ENCODE measurements at places on chromosomes 3 and 15.

GRCh38 chr15:100247228-100248225 is 94.2 kb downstream of the ADAMTS17 start:
- no peak for DNase-seq

GRCh38 chr3:130811557-130811956 is 64.9 kb upstream of the PIK3R4 start:
- DNase-seq, result no peak

GRCh38 chr3:15345608-15346137 is 13.3 kb upstream of the SH3BP5 start:
- no peak for DNase-seq

DNA sequence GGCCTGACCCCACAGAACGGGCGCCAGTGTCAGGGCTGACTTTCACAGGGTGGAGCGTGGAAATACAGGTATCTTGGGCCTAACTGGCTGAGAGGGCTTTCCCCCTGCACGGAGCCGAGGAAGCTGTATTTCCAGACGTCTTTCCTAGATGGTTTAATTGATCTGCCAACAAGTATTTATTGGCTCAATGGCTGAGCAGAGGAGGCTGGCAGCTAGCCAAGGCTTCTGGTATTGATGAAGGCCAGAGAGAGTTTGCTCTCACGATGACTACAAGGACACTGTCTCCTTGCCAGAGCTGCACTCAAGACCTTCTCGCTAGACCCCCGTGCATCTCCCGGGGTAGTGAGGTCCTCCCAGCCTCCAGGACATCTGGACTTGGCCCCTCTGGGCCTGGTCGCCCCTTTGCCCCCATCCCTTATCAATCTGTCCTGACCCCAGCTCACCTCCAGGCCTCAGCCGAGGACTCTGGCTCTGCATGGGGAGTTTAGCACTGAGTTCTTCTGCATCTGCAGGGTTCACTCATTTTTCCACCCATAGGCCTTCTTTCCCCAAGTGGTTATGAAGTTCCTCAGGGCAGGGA is 20.6 kb downstream of the SPSB4 start:
- DNase-seq, result no peak

- DNase-seq, result no peak
Measured at GRCh38 chr3:136136454-136136853, 59.7 kb downstream of the MSL2 start.

GRCh38 chr3:38004415-38005075 is 14.0 kb downstream of the VILL start:
- DNase-seq, result peak; percentile 59

GRCh38 chr15:66765478-66766281 is 63.6 kb downstream of the SMAD6 start:
- peak; percentile 84 for DNase-seq

- no peak for DNase-seq
Measured at GRCh38 chr3:47017504-47018268, 38.2 kb downstream of the NBEAL2 start.

GRCh38 chr15:95446854-95447253 is 883.6 kb upstream of the NR2F2 start:
- DNase-seq, result peak; percentile 39

- no peak for DNase-seq
Measured at GRCh38 chr3:136949708-136950107, 8.1 kb upstream of the IL20RB start.

- no peak for DNase-seq
Measured at GRCh38 chr15:31262143-31262530, 64.5 kb upstream of the KLF13 start.

DNA sequence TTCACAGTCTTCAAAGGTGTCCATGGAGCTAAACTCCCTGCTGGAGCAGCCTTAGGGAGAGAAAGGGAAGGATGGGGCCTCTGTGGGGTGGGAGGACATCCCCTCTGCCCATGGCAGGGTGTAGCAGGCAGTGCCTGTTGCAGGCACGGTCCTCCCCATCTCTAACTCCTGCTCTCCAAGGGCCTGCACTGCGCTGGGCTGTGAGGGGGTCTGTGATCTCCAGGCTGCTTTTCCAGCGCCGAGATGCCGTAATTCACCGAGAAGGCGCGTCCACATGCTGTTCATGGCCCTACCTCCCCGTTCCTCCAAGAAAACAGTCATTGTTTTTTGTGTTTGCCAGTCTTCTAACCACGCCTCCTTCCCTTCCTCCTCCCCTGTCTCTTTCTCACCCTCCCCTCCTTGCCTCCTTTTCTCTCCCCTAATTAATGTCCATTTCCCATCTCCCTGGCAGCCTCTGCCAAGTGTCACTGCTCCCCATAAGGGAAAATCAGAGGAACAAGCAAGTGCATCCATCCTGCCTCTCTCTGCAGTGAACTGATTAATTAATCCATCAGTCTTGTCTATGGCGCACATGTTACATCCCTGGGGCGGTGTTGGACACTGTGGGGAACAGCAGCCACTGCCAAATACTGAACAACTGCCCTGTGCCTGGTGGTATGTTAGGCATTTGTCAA is 17.7 kb upstream of the LAMP3 start:
- DNase-seq, result no peak

DNA sequence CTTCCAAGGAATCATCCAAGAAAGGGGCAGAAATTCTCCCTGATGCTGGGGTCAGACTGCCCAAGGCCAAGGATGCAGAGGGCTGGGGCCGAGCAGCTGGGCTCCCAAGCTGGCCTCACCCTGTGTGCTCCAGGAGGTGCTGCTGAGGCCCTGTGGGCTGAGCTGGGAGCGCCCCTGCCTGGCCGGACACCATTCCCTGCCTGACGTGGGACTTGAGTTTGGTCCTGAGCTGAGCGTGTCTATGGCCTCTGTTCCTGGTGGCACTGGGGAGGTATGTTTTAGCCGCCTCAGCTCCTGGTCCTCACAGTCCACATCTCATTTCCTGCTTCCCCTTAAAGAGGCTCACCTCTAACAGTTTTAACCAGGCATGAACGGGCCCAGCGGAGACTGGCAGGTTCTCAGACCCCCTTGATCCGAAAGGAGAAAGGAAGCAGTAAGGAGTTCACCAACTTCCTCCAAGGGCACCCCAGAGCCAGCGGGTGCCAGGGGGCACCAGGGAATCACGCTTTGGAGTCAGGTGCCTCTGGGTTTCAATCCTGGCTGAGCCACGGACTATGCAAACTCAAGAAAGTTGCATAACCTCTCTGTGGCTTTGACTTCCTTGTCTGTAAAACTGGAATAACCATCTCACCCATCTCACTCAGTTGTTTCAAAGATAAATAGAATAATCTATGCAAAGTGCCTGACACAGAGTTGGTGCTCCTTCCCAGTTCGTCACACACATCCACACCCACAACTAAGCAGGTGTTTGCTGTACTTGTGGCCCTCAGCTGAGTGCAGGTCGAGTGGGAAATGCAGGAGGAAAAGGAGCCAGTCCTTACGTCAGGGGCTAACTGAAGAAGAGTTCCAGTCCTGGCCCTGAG is 48.6 kb downstream of the SLC12A8 start:
- DNase-seq, result peak; percentile 32

GRCh38 chr3:188202358-188203138 is 48.6 kb downstream of the LPP start:
- DNase-seq, result no peak

DNA sequence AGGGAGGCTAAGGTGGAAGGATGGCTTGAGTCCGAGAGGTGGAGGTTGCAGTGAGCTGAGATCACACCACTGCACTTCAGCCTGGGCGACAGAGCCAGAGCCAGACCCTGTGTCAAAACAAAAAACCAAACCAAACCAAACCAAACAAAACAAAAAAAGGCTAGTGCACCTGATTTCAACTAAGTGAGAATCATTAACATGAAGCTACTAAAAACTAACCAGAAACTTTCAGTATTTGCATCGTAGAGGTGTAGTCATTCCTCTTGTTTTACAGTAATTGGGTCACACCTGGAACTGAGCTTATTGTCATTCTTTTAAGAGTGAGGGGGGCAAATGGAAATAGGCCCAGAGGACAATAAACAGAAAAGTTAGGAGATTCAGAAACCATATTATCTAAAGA is 58.5 kb downstream of the ST6GAL1 start:
- no peak for DNase-seq

- DNase-seq, result no peak
Measured at GRCh38 chr3:69250014-69250413, 127.6 kb upstream of the LMOD3 start.

DNA sequence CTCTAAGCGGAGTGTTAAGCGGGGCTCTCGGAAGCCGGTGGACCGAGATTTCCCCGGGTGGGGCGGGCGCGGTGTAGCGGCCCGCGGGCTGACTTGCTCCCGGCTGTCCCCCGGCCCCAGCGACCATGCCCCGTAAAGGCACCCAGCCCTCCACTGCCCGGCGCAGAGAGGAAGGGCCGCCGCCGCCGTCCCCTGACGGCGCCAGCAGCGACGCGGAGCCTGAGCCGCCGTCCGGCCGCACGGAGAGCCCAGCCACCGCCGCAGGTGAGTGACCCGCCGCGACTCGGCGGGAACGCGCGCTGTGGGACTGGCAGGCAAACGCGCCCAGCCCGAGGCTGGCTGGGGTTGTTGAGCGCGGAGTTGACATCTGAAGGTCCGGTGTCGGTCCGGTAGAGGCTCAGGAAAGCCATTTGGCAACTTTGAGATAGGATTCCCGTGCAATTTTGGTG is 1.3 kb downstream of the SMC4 start:
- DNase-seq, result peak; percentile 31

DNA sequence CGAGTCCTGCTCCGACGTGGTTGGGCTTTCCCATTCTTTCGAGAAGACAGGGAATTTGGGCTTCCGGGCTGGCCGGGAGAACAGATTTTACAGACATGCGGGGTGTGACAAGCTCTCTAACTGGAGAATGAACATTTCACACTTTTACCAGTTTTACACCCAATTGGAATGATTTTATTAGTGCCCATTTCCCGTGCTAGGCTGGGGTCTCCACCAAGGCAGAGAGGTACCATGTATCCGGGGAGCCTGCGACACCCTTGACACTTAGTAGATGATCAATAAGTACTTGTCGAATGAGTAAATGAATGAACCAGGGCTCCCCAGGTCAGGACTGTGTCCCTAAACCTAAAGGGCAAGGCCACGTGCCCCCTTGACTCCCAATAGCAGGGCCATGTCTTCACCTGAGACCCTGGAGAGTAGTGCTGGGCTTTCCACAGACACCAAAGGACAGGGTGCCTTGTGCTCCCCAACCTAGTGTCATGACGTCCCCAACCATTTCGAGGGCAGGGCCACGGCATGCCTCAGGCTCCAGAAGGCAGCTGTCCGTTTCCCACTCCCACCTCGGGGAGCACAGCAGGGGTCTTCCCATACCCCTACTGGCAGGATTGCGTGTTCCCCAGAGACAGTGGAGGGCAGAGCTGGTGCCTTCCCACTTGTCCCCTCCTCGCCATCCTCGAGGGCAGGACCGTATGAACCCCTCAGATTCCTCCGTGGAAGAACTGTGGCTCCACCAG is 679 bp upstream of the MYD88 start:
- DNase-seq, result no peak

DNA sequence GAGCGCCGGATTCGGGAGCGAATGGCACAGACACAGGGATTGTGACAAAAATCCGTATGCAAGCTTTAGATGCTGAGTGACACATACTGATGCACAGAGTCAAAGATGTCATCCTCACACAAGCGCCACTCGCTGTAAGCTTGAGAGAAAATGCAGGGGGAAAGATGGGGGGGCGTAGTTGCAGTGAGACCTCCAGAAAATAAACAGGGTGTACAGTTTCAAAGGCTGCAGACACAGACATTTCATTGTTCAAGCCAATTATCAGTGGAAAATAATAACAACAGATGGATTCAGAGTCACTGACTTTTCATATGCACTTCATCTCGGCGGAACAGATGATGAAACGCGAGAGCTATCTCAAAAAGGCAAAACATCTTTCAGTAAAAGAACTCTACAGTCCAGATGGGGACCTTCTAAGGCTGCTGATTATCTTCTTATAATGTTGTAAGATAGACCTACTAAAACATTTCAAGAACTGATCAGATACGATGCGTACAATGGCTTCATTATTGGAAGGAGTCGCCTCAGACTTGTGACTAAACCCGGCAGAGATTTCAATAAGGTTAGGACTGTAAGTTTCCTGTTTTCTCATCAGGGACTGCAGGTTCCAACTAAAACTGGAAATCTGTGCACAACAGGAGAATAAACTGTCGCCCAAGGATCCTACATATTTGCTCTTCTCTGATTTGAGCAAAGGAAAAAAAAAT is 275.4 kb downstream of the FOXP1 start:
- DNase-seq, result peak; percentile 55

GRCh38 chr15:29889542-29890329 is 67.5 kb upstream of the TJP1 start:
- DNase-seq, result no peak

Measured in dermis microvascular lymphatic vessel endothelial cell (primary cell).